GM23248 (cell line): ENCODE measurements at places on chromosomes 11 and 22. TPM values are rescaled to one million over a fixed set of nuclear protein-coding genes. Genes with fewer than 3 reads are reported as not detected.

SLC22A25 gene
- not detected in 2 replicates for polyA plus RNA-seq

DNA sequence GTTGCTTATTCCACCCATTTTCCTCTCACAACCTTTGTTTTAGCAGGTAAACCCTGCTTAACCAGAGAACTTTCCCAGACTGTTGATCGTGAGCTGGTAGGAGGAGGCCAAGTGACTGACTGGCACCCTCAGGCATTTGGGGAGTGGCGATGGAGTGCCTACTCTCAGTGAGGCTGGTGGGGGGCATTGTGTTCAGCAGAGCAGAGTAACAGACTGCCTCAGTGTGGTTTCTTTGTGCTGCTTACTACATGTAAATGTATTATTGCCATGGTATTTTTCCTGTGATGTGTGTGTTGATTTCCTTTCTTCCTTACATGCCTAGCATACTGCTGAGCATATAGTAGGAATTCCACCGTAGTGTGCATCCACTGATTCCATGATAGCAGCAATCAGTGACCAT lies 2.6 kb downstream of the MARK2 start:
- peak; percentile 67 for DNase-seq

GRCh38 chr11:74446532-74446938 lies 20.8 kb downstream of the KCNE3 start:
- no peak for DNase-seq

GRCh38 chr11:30258679-30259078 lies 27.9 kb downstream of the FSHB start:
- no peak for DNase-seq

DNA sequence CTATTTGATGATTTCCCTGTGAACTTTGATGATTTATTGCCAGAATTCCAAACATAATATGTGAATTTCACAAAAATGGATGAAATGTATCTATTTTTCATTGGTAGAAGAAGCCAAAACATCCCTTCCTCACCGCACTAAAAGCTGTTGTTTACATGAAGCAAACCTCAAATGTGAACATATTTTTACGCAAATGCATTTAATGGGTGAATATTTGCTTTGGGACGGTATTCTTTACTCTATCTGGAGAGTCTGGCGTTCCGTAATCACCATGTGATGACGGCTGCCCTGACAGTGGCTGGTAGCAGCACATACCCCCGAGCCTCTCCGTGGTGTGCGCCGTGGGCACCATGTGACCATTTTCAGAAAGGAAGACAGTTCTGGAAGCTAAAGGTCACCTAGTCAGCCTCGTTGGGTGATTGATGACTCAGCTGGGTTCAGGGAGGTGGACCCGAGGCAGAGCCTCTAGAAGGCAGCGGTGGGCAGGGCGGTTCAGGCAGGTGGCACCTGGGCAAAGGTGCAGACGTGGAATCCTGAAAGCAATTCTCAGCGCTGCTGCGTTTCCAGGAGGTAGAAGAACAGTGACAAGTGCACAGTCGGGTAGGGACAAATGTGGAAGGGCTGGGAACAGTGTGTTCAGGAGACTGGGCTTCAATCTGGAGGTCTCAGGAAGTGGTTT lies 45.3 kb downstream of the PPARA start:
- DNase-seq = no peak

DNA sequence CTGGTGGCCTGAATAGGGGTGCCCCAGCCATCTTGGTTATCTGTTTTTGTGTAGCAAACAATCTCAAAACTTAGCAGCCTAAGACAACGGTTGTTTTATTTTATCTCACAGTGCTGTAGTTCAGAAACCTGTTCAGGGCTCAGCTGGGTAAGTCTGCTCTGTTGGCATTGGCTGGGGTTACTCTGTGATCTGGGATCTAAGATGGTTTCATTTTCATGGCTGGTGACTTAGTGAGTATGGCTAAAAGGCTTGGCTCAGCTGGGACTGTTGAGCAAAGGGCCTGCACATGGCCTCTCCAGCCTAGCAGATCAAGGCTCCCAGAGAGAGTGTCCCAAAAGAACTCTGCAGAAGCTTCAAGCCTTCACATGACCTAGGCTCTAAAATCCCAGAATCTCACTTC lies 60.8 kb upstream of the POU2AF1 start:
- no peak for DNase-seq
